ENCODE measurements at places on chromosomes 13 and 19.

- DNase-seq, result no peak
These were observed 394.1 kb upstream of the SLITRK6 start for GRCh38 chr13:86193281-86193680.

GRCh38 chr19:23904406-23904805 lies 10.3 kb upstream of the ZNF726 start:
- DNase-seq, result no peak

DNA sequence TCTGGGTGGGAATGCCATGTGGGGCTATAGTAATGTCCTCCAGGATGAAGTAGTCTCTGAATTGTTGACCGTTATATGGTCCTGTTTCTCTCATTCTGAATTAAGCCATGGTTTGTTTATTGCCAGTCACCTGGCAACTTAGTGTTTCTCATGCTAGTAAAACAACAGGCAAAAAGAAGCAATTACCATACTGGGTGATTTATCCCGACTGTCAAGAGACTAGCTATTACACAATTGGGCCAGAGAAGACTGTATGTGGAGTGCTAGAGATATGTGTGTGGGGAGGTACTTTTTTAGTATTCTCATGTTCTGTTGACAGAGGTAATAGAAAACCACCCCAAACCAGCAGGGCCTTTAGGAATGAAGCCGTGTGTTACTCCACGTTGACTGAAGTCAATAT lies 258.2 kb downstream of the TDRD3 start:
- no peak for DNase-seq

DNA sequence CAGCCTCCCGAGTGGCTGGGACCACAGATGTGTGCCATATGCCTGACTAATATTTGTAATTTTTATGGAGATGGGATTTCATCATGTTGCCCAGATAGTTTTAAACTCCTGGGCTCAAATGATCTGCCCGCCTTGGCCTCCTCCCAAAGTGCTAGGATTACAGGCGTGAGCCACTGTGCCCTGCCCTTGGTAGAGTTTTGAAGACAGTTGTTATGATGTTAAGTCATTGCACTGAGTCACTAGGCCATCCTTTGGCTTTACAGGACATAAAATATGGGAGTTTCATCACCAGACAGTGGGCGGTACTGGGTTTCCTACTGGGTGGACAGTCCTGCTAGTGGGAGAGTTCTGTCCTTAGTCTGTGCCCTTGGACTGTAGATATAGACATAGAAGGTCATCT lies 282.5 kb downstream of the ATP8A2 start:
- no peak for DNase-seq

DNA sequence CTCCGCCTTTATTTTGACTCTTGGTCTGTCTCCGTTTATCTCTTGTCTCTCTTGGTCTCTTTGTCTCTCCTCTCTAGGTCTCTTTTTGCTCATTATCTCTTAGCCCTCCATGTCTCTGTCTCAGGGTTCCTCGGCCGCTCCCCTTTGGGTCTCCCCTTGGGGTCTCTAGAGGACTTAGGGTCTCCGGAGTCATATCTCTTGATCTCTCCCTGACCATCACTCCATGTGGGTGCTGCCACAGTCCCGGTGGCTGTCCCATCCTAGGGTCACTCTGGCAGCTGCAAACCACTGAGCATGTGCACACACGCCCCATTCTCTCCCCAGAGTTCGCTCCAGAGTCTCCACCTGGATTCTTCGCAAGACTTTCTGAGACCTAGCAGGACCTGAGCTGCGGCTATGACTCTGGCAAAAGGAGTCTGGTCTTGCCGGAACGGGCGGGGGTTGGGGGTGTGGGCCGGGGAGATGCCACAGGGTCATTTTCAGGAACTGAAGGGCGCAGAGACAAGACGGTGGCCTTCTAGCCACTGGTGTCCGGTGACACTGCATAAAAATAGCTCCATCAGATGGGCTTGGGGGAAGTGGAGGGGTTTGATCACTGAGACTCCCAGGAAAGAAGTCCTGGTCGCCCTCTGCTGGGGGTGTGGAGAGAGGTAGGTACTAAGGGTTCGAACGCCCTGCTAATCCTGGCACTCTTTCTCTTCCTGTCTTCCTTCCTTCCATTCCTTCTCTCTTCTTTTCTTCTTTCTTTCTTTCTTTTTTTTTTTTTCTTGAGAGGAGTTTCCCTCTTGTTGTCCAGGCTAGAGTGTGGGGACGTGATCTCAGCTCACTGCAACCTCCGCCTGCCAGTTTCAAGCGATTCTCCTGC lies 1.2 kb upstream of the KCNA7 start:
- DNase-seq, result no peak

GRCh38 chr13:39676315-39676876 lies 20.9 kb downstream of the COG6 start:
- no peak for DNase-seq

DNA sequence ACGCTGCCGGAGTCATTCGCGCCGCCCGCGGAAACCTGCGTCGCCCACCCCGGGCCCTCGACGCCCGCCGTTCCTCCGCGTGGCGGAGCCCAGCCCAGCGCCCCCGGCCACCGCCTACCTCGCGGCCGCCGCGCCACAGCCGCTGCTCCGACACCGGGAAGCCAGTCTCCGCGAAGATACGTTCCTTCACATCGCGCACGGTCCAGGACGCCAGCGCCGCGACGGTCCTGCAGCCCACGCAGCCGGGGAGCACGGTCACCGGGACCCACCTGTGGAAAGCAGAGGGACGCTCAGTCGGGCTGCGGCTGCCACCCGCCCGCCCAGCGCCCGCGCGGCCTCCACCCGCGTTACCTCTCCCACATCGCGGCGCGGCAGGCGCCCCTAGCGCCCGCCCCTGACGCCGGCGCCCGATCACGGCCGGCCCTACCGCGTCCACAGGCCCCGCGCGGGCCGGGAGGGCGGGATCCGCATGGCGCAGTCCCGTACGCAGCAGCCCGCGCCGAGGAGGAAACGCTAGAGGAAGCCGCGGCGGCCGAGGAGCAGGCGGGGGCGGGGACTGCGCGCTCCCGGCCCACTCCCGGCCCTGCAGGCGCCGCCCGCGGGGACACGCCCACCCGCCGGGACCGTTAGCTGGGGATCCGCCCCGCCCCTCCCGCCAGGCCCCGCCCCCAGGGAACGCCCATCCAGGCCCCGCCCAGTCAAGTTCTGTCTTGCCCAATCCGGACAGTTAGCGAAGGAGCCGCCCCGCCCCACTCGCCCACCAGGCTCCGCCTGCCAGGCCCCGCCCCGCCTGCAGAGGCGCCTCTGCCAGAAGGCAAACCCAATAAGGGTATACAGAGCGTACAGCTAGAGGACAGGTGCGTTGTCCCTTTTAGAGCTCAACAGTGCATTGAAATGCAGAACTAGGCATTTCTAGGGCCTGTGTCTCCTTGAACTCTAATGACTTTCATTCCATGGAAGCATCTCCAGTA lies 58.2 kb downstream of the SACS start:
- peak; percentile 99 for DNase-seq

DNA sequence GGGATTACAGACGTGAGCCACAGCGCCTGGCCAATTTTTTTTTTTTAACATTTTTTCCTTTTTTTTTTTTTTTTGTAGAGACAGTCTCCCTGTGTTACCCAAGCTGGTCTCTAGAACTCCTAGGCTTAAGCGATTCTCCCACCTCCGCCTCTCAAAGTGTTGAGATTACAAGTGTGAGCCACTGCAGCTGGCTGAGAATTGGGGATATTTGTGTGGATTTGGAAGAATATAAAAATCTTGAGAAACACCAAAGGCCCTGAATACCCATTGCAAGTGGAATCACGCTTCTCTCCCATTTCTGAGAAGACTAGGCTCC lies 79.9 kb upstream of the ABCC4 start:
- no peak for DNase-seq

- DNase-seq, result no peak
These were observed 132.5 kb downstream of the STK24 start for GRCh38 chr13:98444381-98444780.

DNA sequence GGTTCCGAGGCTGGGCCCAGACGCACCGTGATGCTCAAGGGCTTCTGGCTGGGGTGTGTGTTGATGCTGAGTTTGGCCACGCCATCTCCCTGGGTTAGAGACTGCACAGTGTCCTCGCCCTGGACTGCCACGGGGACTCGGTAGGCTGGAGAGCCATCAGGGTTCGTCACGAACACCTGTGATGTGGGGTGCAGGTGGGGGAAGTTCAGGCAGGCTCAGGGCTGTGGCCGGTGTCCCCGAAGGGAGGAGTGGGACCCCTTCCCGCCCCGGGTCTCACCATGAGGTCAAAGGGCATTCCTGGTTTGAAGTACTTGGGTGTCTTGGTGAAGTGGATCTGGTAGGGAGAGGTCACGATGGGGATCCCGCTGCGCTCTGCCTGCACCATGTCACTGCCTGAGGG lies 8.2 kb downstream of the C3 start:
- peak; percentile 30 for DNase-seq

GRCh38 chr19:45554481-45554880 lies 30.1 kb downstream of the OPA3 start:
- no peak for DNase-seq

DNA sequence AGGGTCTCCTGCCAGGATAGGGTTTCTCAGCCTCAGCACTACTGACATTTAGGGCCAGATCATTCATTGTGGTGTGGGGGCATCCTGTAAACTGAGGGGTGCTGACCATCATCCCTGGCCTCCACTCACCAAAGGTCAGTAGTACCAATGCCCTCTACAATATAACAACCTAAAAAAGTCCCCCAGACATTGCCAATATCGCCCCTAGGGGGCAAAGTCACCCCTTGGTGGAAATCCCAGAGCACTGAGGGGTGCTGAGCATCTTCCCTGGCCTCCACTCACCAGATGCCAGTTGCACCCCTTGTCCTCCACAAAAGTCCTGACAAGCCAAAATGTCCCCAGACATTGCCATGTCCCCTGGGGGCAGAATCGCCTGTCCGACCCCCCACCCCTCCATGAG lies 21.6 kb downstream of the CPAMD8 start:
- no peak for DNase-seq

DNA sequence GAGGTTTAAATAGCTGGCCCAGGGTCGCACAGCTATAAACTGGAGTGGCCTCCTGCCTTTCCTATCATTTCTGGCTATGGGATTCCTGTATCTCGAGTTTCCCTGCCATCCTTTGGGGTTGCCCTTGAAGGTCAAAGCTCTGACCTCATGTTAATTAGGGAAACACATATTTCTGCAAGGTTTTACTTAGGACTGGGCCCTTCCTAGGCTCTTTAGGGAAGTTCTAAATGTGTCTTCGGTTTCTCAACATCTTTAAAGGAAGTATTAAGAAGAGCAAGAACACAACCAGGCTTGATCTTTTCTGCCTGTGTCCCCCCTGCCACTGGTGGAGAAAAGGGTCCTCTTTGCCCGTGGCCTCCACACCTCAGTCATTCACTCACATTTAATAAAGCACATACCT lies 10.8 kb downstream of the LCP1 start:
- DNase-seq, result no peak

DNA sequence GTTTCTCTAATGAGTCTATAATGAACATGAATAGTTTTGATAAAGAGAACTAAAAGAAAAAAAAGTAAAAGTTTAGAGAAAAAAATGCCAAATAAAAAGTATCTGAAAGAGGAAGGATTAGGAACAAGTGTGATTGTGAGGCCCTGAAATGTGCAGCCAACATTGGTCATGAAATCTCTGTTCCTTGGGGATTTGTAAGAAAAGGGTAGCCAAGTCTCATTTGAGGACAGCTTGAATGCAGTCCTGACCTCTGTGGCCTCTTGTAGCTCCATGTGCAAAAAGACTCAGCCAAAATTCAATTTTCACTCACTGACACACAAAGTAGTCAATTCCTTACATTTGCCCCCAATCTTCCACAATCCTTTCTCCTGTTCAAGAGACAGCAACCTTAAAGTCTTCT lies 167.9 kb downstream of the KLF12 start:
- no peak for DNase-seq

DNA sequence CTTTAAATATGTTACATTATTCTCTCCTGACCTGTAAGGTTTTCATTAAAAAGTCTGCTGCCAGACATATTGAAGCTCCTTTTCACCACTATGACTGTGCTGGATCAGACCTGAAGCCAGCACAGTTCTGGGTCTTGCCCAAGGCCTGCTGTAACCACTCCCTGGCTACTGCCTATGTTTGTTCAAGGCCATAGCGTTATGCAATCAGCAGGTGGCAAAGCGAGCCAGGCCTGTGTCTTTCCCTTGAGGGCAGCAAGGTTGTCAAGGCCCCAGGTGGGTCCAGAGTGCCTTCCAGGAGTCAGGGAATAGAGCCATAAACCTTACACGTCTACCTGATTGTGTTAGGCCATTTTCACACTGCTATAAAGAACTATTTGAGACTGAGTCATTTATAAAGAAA lies 496.8 kb upstream of the PCDH9 start:
- no peak for DNase-seq

DNA sequence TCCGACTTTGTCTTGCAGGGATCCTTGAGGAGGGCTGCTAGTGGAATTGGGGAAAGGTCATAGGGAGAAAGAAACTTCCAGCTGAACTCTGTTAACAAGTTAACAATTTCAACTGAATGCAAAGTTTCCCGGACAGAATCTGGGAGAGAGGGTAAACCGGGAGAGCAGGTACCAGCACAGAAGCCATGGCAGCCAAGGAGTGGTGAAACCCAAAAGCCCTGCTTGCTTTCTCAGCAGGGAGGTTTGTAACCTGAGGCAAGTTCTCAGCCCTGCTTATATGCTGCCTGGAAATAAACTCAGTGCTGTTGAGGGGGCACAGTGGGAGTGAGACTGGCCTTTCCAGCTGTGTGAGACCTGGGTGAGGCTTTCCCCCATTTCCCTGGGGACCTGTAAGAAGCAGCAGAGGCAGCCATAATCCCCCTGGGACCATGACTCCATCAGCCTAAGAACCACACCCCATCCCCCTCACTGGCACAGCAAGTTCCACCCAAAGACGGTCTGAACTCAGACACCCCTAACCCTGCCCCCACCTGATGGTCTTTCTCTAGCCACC lies 84.0 kb downstream of the SUCLA2 start:
- DNase-seq, result no peak

- DNase-seq, result no peak
These were observed 47.8 kb upstream of the C1QTNF9 start for GRCh38 chr13:24261566-24261965.

GRCh38 chr13:32824675-32825074 lies 191.5 kb upstream of the KL start:
- no peak for DNase-seq

DNA sequence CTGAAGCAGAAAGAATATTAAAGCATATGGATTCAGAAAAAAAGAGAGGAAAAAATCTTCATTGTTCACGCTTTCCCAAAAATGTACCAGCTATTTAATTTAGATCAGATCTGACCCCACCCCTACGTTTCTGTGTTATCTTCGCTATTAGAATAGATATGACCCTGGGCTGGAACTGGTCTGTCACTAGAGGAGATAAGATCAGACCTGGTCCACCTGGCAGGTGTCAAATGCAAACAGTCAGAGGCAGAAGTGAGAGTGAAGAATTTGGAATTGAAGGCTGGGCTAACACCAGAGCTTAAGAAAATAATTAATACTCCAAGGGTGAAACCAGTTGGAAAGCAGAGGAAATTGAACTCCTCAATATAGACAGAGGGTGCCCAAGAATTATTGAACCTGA lies 30.0 kb upstream of the MBNL2 start:
- no peak for DNase-seq

DNA sequence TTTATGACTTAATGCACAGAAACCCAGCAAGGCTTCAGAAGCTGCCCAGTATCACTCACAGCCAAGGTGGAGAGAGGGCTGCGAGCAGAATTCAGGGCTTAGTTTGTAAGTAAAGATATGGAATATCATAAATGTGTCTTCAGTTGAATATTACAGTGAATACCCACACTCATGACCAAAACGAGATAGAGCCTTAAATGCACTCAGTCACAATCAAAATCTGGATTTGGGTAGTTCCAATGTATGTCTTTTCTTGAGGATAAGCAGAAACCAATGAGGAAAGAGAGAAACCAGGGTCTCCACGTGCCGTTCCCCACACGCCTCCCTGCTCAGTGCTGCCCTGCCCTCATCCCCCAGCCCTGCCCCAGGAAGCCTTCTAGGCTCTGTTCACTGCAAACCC lies 94.9 kb downstream of the ZIC5 start:
- no peak for DNase-seq

All from GM13976 (cell line).